Progenitor cell of endocrine pancreas (in vitro differentiated cells): ENCODE measurements at places on chromosomes 4 and X. TPM values are rescaled to one million over a fixed set of nuclear protein-coding genes. Genes with fewer than 3 reads are reported as not detected.
A peak's percentile ranks its signal among the peaks of the same experiment; 100 is the strongest.

SGMS2 gene
- total RNA-seq, result 6.9 and 10.7 TPM in 2 replicates

EXOC1 gene
- 29.1 and 34.0 TPM in 2 replicates for total RNA-seq

STPG2 gene
- 0.53 and 1.1 TPM in 2 replicates for total RNA-seq

TRPC5OS gene
- not detected in 2 replicates for total RNA-seq

CC2D2A gene
- total RNA-seq, result 25.8 and 26.8 TPM in 2 replicates

UGT8 gene
- 4.5 and 7.5 TPM in 2 replicates for total RNA-seq

BEND2 gene
- total RNA-seq, result not detected in 2 replicates

STIM2 gene
- total RNA-seq, result 48.7 and 49.3 TPM in 2 replicates

GPM6B gene
- 20.4 and 21.8 TPM in 2 replicates for total RNA-seq

VCX3A gene
- 0.29 and 0.51 TPM in 2 replicates for total RNA-seq

CDKL2 gene
- 3.0 and 3.6 TPM in 2 replicates for total RNA-seq

ALAS2 gene
- not detected in 2 replicates for total RNA-seq

DNA sequence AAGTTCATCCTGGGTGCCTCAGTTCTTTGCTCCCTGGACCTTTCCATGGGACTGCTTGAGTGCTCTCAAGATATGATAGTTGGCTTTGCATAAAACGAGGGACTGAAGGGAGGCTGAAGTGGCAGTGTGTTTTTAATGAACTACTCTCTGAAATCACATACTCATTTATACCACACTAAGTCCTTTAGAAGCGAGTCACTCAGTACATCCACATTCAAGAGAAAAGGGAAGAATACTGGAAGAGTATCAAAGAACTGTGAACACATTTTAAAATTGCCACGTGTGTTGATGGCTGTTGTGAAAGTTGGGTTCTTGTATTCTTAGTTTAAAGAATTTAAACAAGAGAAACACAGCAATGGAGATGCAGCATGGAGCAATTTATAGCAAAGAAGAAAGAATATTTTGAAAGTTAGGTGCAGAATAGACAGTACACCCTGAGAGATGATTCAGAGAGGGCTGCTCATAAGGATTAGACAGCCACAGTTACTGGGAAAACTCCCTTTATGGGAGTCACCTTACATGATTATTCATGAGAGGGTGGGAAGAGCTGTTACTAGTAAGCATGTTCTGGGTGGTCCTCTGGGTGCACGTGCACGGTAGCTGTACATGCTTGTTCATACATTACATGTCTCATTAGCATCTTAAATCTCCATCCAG is 380.7 kb downstream of the ADGRL3 start:
- DNase-seq, result no peak

- DNase-seq, result peak; percentile 43
Observed at GRCh38 chrX:107718156-107718621, 57.4 kb downstream of the TSC22D3 start.

GRCh38 chr4:123229286-123229685 is 167.3 kb upstream of the SPRY1 start:
- no peak for DNase-seq

GRCh38 chr4:8401665-8402064 is 38.9 kb downstream of the ACOX3 start:
- DNase-seq, result no peak

DNA sequence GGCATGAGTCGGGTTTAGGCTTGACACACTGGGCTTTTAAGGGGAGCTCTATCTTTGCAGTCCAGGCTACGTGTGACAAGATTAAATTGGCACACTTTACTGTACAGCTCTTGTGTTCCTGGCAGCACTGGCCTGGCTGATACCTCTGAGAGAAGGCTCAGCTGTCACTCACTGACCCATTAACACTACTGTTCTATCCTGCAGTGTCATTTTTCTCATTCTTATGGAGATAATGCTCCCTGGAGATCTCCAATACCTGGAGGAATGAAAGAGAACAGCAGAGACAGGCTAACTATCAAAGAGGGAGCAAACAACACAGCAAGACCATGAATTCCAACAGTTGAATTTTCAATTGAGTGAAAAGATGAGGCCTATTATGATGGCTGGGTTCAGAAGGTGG is 1.7 kb upstream of the PDHA2 start:
- DNase-seq, result no peak

DNA sequence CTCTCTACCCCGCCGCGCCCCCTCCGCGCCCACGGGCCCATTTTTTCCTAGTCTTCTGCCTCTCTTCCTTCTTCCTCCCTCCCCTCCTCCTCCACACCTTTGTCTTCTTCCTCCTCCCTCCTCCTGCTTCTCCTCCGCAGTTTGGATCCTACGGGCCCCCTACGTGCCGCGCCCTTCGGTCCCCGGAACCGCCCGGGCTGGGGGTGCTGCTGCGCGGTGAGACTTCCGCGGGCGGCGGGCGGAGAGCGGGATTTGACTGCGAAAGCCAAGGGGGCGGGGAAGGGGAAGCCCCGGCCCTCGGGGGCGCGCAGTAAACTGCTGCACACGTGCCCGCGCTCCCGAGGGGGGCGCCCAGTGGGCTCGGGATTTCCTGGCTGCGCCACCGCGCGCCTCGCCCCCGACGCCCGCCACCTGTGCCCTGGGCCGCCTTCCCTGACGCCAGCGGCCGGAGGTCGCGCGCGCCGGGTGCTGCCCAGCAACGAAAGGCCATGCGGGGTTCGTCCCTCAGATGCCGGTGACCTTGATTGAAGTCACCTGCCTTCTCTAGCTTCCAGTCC is 3.3 kb upstream of the NKX3-2 start:
- no peak for DNase-seq

DNA sequence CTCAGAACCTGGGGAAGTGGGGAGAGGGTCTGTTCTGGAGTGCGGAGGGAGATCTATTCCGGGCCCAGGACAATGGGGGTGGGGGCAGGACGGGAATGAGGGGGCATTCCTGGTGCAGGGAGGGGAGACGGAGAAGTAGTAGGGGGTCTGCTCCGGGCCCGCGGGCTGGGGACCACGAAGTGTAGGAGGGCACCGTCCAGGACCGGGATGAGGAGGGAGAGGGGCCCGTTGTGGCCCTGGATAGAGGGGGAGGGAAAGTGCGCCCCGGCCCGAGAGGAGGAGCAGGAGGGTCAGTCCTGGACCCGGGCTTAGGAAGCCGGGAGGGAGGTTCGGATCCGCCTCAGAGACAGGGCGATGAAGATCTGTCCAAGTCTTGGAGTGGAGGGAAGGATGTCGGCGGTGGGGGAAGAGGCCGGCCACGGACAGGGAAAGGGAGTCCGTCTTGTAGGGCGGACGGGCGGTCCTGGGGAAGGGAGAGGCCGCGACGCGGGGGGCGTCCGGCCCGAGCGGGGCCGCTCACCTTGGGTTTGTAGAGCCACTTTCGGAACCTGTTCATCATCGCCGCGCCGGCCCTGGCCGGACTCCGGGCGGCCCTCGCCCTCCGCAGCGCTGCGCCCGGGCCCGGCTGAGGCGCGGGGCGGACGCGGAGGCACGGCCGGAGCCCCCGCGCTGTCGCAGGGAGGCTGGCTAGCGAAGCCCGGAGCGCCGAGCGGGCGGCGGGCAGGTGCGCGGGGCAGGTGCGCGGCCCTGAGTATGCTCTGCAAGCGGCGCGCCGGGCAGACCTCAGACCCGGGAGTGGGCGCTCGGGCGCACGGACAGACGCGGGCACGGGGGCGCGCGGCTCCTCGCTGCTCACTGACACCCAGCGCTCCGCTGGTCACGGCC is at the start of gene ZFYVE28:
Gene ZFYVE28 (minus strand): TSS at position 881 of the 885 bp plus-strand sequence. CDS start 322 bp downstream, at position 559.
- no peak for DNase-seq

- no peak for DNase-seq
Observed at GRCh38 chrX:38657562-38657961, 96.2 kb downstream of the TSPAN7 start.

DNA sequence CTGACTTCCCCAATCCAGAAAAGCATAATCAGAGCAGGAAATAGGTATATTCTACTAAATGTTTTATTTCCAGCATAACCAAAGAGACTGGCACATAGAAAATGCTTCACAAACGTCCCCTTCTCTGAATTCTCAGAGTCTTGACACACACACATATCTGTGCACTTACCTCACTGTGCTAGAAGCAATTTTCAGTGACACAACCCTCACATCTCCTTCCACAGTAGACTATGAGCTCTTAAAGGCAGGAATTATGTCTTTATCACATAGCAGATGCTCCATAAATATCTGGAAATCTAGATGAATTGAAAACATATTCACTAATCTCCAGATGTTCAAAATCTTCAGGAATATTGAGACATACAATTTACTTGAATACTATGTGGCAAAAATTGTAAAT is 5.9 kb downstream of the SOWAHB start:
- no peak for DNase-seq

DNA sequence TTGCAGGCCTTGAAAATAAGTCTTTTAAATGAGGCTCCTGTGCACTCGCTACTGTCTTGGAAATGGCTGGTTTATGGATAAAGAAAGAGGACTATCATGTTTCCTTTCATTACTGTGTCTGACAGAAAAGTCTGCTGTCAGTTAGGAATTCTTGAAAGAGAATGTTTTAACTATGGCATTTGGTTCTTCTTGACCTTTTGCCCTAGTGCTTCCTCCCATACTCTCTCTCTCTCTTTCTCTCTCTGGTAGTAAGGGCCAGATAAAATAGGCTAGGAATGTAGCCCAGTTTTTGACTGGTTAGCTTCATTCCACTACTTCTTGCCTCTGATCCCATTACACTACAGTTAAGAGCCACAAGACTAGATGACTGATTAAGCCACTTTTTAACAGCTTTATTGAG is 29.8 kb downstream of the YY2 start:
- DNase-seq, result no peak

DNA sequence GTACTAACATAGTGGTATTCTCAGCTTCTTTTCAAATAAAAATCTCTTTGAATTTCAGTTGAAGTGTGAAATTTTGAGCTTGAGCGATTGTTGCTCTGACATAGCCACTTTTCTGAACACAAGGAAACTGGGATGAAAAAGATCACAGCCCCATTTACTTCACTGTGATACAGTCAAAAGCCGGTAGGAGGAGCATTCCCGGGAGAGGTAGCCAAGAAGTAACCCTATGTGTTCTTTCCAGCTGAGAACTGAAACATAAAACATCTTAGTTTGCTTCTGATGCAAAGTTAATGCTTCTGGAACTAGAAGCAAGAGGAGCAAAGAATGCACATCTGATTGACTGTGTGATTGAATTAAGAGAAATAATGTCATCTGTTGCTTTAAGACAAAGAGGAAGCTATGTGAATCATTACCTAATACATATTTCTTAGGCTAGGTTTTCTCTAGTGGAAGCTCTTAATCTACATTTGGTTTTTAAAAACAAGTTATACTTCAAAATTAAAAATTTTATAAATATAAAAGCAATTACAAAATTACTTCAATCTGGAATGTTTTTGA is 88.3 kb upstream of the UNC5C start:
- no peak for DNase-seq

GRCh38 chrX:13028871-13029636 is 15.4 kb downstream of the FAM9C start:
- DNase-seq, result no peak

DNA sequence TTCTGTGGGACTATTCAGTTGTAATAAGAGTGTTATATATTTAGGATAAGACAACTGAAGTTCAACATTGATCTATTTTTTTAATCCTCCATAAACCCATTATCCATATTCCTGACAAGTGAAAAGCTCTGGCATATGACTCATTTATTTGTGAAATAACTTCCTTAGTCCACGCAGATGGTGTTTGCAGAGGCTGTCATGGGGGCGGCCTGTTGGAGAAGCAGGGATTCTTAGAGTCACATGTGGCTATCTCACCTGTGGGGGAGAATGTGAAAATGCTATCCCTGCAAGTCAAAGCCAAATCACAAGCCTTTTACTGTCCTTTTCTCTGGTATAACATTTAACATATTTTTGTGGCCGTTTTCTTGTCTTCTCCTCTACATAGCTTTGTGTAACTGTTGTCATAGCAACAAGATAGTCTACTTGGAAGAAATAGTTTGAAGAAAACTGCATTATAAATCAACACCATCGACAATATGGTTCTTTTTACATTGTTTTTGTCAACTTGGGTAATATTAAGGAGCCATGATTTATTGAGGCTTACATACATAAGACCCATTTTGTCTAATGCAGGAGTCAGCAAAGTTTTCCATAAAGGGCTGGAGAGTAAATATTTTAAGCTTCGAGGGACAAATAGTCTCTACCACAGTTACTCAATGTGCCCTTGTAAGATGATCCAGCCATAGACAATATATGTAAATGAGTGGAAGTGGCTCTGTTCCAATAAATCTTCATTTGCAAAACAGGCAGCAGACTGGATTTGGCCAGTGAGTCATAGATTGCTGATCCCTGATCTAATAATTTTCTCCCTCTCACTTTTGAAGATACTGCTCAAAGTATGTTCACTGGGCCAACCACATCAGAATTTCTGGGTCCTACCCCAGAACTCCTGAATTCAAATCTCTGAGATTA is 395.0 kb downstream of the DTHD1 start:
- DNase-seq, result no peak

DNA sequence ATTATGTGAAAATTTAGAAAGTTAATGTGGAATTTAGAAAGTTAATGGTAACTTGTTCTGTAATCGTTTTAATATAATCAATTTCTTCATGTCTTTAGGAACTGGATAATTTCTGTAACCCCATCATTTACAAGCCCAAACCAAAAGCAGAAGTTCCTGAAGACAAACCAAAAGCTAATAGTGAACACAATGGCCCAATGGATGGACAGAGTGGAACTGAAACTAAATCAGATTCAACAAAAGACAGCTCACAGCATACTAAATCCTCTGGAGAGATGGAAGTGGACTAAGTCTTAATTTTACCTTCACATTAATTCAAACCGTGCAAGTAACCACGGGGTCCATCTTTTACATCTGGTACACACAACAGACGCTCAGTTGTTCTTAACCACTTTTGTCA is 48.1 kb upstream of the PLK4 start:
- no peak for DNase-seq

GRCh38 chr4:70946939-70947338 is 44.8 kb downstream of the MOB1B start:
- DNase-seq, result no peak

GRCh38 chr4:138602664-138603063 is 360.5 kb upstream of the SLC7A11 start:
- no peak for DNase-seq

- no peak for DNase-seq
Observed at GRCh38 chr4:102472441-102473013, 28.6 kb upstream of the NFKB1 start.

DNA sequence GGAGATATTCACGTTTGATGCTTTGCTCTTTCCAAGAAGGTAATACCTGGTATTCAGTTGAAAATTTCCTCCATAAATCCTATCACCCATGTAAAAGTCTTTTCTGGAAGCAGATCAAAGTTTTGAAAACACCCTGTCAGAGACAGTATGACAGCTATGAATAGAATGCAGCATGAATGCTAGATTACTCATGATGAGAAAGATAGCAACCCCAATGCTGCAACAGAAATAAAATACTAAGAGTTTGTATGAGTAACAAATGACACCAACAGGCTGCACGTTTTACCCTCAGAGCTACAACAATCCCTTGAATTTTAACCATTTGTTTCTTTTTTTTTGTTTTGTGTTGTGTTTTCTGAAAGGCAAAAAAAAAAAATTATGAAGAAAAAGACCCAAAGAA is 108.6 kb downstream of the ARHGAP6 start:
- no peak for DNase-seq

DNA sequence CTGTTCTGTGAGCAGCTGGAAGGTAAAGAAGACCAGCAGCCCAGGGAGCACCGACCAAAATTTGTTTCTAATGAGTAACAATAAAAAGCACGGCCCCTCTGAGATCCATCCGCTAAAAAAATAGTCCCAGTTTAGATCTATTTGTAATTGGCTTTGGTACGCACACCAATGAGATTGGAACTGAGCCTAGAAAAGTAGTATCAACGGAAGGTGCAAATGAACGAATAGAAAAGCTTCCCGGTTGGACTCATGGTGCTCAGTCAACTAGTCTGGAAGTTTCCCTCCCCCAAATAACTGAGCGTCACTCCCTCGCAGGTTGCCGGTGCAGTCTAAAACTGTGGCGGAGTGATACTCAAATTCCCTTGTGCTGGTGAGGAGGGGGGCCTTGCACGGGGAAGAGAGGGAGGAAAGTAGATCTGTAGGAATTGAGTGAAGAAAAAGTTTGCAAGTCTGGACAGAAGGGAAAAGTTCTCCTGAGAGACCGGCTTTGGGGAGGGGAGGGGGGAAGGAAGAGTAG is at the start of gene COL4A5:
Gene COL4A5 (plus strand): TSS at position 413 of the 517 bp plus-strand sequence. CDS start 288 bp downstream, outside the sequence.
- peak; percentile 51 for DNase-seq
